ENCODE measurements at places on chromosomes 12 and 14.

DNA sequence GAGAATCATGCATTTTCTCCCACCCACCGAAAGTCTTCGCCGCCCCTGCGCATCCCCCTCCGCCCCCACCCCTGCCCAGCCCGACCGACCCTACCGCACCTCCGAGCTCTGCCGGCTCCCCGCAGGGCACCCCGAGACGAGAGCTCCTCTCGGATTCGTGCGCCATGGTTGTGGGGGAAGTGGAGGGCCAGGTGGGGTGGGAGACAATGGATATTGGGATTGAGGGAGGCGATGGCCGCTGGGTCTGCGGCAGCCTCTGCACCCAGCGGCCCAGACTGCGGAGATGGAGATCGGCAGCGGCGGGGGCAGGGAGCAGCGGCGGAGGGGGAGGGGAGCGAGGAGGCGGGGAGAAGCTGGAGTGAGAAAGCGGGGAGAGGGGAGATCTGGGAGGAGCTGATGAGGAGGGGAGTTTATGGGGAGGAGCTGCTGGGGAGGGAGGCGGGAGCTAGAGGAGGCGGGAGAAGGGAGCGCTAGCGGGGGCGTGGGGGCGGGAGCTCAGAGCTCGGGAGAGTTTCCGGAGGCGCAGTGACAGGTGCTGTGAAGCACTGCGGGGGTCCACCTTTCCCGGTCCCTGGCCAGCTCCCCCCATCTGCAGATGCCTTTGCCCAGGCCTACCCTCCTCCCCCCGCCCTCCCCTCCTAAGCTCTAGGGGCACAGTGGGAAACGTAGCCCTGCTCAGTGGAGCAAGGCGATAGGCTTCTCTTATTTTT is at the start of gene SALL2:
Gene SALL2, minus strand, starts transcription at position 385 of the 710 bp plus-strand sequence. Its CDS starts 219 bp downstream, at position 166.
- DNase-seq: peak; percentile 89

- DNase-seq: no peak
Measured at GRCh38 chr12:110010853-110011723, 11.9 kb downstream of the ANKRD13A start.

DNA sequence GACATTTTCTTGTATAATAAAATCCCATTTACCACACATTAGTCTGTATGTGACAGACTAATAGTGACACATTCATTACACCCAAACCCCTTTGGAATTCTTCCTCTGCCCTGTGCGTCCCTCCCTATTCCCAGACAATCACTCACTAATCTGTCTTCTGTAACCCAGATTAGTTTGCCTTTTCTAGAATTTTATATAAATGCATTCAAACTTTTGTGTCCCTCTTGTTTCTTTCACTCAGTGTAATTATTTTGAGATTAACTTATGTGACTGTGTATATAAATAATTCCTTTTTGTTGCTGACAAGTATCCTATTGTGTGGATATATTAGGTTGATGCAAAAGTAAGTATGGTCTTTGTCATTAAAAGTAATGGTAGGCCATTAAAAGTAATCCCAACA is 27.6 kb upstream of the HIP1R start:
- DNase-seq: no peak

- DNase-seq: no peak
Measured at GRCh38 chr12:87704374-87704773, 324.8 kb downstream of the C12orf50 start.

- no peak for DNase-seq
Measured at GRCh38 chr12:92042791-92043531, 102.7 kb downstream of the BTG1 start.

GRCh38 chr12:113700943-113701342 is 229.3 kb upstream of the LHX5 start:
- DNase-seq: no peak

DNA sequence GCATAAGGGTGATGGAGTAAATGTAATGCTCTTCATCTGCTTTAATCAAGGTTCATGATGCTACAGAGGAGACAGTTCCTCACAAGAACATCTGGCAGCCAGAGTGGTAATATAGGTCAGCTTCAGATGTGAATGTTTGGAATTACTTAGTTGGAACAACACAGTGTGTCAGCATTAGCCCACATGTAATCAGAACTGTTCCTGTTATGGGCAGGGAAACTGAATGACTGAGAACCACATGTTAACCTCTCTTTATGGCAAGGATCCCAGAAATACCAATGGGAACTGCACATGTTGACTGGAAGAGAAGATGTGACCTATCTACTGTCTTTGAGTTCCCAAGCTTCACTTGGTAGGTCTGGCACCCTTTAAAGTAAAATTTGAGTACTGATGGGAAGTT is 390.1 kb upstream of the PDE3A start:
- DNase-seq: no peak

DNA sequence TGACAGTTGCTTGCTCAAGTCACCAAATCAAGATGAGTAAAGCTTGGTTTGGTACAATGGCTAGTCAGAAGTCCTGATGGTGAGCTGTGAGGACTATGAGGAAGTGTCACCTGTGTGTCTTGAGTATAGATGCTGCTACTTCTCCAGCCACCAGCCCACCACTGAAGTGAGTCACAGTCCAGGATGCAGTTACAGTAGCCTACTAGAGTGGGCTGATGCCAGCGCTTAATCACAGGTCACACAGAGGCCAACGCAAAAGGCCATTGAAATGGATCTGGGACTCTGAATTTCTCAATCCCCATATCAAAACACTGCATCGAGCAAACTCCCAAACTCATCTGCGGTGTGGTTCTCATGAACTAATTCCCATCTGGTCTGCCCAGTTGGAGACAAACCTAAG is 223.1 kb downstream of the ANO6 start:
- DNase-seq: no peak
